ENCODE measurements at places on chromosomes 13 and 19. TPM values are rescaled to one million over a fixed set of nuclear protein-coding genes. Genes with fewer than 3 reads are reported as not detected.

TEAD2 gene
- 36.4 TPM for total RNA-seq

FUT1 gene
- 0.78 TPM for total RNA-seq

C19orf67 gene
- not detected for total RNA-seq

GPR4 gene
- 0.10 TPM for total RNA-seq

ANGPTL8 gene
- total RNA-seq: not detected

PNMA8C gene
- not detected for total RNA-seq

SIGLEC5 gene
- not detected for total RNA-seq

IZUMO2 gene
- not detected for total RNA-seq

ZNF222 gene
- 6.2 TPM for total RNA-seq

FGF22 gene
- not detected for total RNA-seq

ARHGAP45 gene
- 1.3 TPM for total RNA-seq

C2CD4C gene
- total RNA-seq: not detected

TPT1 gene
- total RNA-seq: 1,659 TPM

ZNF382 gene
- 3.5 TPM for total RNA-seq

PSG11 gene
- not detected for total RNA-seq

POU2F2 gene
- total RNA-seq: 2.4 TPM

PRR36 gene
- not detected for total RNA-seq

TTC9B gene
- total RNA-seq: not detected

CERS1 gene
- total RNA-seq: 1.4 TPM

ERICH4 gene
- not detected for total RNA-seq

ADPRHL1 gene
- total RNA-seq: 0.29 TPM

PNMA8B gene
- total RNA-seq: not detected

PPM1N gene
- 1.8 TPM for total RNA-seq

VSTM2B gene
- not detected for total RNA-seq

PTGER1 gene
- 0.60 TPM for total RNA-seq

LIPE gene
- 13.2 TPM for total RNA-seq

TBXA2R gene
- 4.3 TPM for total RNA-seq

DLEU7 gene
- not detected for total RNA-seq

ATXN8OS gene
- not detected for total RNA-seq

MZT1 gene
- 77.7 TPM for total RNA-seq

CLEC17A gene
- total RNA-seq: not detected

ZNF699 gene
- 10.1 TPM for total RNA-seq

ELSPBP1 gene
- not detected for total RNA-seq

RXFP2 gene
- 1.2 TPM for total RNA-seq

PGLYRP2 gene
- total RNA-seq: not detected

NPAS1 gene
- not detected for total RNA-seq

All from RPMI7951 (cell line).